ENCODE measurements at places on chromosomes 12 and 14. TPM values are rescaled to one million over a fixed set of nuclear protein-coding genes. Genes with fewer than 3 reads are reported as not detected.

The GATC gene
- total RNA-seq = 35.4 TPM

- no peak for DNase-seq
Measured at GRCh38 chr12:95622879-95623278, 71.6 kb upstream of the USP44 start.

The TRPV4 gene
- total RNA-seq = 0.65 TPM

- peak; percentile 67 for DNase-seq
Measured at GRCh38 chr12:13981990-13982389, 588 bp upstream of the GRIN2B start.

GRCh38 chr12:54126696-54127537 lies 61.9 kb downstream of the SMUG1 start:
- peak; percentile 79 for DNase-seq

DNA sequence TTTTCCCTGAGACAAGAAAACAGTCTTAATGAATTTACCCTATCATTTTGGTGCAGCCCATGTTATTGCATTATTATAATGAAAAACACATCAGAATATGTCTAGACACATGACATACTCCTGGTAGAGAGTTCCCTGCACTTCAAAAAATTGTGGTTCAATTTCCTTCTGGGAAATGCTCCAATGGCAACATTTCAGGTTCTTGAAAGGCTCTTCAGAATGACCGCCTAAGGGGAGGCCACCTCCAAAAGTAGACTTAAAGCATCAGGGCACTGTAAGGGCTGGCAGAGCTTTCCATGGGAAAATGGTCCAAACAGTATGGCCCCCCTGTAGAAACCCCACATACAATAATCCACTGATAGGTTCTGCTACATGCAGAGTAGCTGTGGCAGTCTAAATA lies 110.7 kb downstream of the SLC25A21 start:
- peak; percentile 76 for DNase-seq

- DNase-seq = no peak
Measured at GRCh38 chr12:69698769-69699540, at the start of gene BEST3. Gene BEST3 (minus strand): TSS chr12:69699303. CDS start chr12:69697798, 1,505 bp downstream.

- peak; percentile 96 for DNase-seq
Measured at GRCh38 chr12:6280053-6280469, 30.4 kb upstream of the PLEKHG6 start.

The ISCU gene
- 127 TPM for total RNA-seq
